Spleen (tissue), 13 donors: ENCODE measurements at places on chromosomes 7 and 10.

GRCh38 chr10:6362879-6363278, 160.1 kb downstream of the PFKFB3 start:
- no peak for DNase-seq

DNA sequence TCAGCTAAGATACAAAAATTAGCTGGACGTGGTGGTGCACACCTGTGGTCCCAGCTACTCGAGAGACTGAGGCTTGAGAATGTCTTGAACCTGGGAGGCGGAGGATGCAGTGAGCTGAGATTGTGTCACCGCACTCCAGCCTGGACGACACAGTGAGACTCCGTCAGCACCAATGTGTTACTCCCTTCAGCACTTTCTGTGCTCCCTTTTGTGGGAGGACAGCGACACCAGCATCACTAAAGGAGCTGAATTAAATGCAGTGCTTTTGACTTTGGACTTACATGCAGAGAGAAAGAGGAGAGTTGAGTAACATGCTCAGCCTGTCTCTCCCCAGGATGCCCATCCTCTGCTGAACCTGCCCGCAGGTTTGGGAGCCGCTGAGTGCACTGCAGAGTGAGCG, 92.2 kb upstream of the RHEB start:
- no peak for DNase-seq

- no peak for DNase-seq
These were observed 6.8 kb upstream of the SNX8 start for GRCh38 chr7:2321020-2321419.

DNA sequence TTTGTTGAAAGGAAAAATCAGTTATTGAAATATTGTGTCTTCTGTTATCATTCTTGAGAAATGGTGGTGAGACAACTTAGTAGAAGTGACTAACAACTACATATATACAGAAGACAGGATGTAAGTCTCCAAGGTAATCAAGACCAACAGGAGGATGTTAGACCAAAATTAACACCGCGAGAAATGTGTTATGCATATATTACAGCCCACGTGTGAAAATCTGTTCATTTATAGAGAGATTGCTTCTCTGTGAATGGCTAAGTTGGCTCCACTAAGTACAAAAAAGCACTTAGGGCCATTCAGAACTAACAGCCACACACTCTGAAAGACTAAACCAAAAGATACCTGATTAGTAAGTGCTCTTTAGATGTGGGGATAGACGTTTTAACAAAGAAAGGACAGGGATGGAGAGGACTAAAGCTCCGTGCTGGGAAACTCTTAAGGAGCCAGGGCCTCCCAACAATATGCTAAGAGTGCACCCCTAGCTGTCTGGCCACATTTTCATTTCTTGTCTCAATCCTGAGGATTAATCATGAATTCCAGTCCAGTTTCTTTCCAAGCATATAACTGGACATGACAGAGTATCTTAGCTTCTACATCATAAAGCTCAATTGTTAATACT, 26.5 kb downstream of the HDAC9 start:
- no peak for DNase-seq

DNA sequence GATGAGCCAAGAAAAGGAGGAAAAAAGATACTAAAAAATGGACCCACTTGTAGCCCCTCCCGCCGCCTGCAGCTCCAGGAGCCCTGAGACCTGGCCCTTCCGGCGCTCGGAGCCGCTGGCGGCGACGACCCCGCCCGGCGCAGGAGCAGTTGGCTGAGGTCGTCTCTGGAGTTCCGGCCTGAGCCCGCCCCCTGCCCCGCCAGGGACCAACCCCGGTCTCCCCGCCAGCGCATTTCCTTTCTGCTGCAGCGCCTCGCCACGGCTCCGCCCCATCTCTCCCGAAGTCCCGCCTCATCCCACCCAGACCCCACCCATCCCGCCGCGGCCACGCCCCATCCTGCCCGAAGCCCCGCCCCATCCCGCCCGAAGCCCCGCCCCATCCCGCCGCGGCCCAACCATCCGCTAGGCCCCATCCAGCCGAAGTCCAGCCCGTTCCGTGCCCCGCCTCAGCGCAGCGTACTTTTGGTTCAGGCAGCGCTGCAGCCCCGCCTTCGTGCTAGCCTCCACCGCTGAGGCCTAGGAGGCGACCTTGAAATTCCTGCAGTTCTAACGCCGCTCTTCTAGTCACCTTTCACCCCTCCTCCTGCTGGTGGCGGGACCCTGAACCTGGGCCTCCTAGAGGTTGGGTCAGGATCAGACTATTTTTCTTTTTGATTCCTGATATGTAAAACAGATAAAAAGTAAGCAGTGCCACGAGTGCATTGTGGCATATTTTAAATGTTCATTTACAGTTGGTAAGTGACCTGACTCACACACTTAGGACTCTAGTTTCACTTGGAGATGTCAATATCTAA, at the start of gene STN1:
Gene STN1, minus strand, starts transcription at position 132 of the 794 bp plus-strand sequence. CDS start 590 bp downstream, outside the sequence.
- DNase-seq, result peak; percentile 100

DNA sequence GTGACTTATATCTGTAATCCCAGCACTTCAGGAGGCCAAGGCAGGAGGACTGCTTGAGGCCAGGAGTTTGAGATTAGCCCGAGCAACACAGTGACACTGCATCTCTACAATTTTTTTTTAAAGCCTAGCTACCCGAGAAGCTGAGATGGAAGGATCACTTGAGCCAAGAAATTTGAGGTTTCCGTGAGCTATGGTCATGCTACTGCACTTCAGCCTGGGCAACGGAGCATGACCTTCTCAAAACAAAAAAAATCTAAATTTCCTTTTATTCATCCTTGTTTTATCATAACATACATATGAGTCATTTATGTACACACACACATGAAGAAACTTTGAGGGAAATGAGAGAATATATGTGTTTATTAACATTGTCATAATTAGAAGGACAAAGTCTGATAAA, 277.5 kb upstream of the MAGI2 start:
- DNase-seq, result no peak

DNA sequence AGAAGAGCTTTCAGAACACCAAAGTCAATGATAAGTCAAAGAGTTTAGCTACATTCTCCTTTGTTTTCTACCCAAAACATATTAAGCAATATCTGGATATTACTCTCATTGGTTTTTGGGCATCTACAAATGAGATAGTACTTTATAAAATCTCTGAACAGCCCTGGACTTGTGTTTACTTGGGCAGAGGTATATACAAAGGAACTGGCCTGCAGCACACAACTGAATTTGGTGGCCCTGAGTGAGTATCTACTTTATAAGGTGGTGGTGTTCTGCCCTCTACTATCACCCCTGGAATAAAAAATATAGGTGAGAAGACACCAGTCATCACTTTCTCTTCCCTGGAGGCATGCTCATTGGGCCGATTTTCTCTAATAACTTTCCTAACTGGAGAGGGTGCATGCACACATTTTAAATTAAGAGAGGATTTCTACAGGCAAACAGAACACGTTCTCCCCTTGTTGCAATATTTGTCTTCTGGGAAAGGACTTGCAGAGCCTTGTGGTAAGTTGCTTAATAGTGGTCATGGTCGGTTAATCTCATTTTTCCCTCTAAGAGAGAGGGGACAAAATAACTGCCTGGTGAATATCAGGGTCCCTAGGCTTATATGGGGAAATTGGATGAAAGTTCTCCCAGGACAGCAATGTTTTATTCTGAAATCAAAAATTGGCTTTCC, 41.1 kb downstream of the OTUD1 start:
- no peak for DNase-seq

DNA sequence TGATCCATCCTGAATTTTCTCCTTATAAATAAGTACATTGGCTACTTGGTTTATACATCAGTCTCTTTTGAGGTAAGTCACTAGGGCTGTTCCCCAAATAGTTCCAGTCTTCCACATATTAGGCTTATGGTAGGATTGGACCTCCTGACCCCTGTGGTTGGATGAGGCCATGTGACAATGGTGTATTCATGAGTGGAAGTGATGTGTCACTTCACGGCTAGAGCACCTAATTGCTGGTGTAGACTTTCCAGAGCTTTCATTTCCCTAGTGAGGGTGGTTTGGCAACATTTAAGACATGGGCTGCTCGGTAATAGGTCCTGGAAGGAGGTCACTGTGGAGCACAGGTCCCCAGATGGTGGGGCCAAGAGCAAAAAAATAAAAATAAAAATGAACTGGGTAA, 141.2 kb upstream of the ABCB5 start:
- no peak for DNase-seq
